ENCODE measurements at places on chromosomes 6 and 20. TPM values are rescaled to one million over a fixed set of nuclear protein-coding genes. Genes with fewer than 3 reads are reported as not detected.

The CCDC28A gene
- total RNA-seq, result 19.3 TPM

The TGM3 gene
- total RNA-seq, result not detected

The MRS2 gene
- 21.3 TPM for total RNA-seq

The KIF6 gene
- 0.49 TPM for total RNA-seq

The GRM1 gene
- total RNA-seq, result 0.09 TPM

The GPR6 gene
- total RNA-seq, result not detected

The LRP11 gene
- total RNA-seq, result 51.1 TPM

The CTCFL gene
- total RNA-seq, result not detected

The RFX6 gene
- total RNA-seq, result not detected

The SPDEF gene
- total RNA-seq, result 1.3 TPM

The MPIG6B gene
- total RNA-seq, result 1.1 TPM

The LINC00237 gene
- total RNA-seq, result not detected

The FAM83D gene
- 2.0 TPM for total RNA-seq

The MUC22 gene
- not detected for total RNA-seq

The SLC26A8 gene
- 0.52 TPM for total RNA-seq

The HLA-DMA gene
- total RNA-seq, result 197 TPM

The TCF19 gene
- total RNA-seq, result 4.5 TPM

The TENT5A gene
- 17.2 TPM for total RNA-seq

The CFB gene
- 74.9 TPM for total RNA-seq

The ACTR5 gene
- 7.0 TPM for total RNA-seq

The KHDC1L gene
- not detected for total RNA-seq

The KCNQ5 gene
- total RNA-seq, result 1.3 TPM

The GPLD1 gene
- 3.1 TPM for total RNA-seq

The SIRT5 gene
- total RNA-seq, result 11.0 TPM
